Esophagus squamous epithelium (tissue), 5 donors: ENCODE measurements at places on chromosomes 16 and 17. TPM values are rescaled to one million over a fixed set of nuclear protein-coding genes. Genes with fewer than 3 reads are reported as not detected.

Gene FAM83G
- 57.8 TPM for total RNA-seq

Gene ZNF646
- 13.4 TPM for total RNA-seq

Gene CDH8
- total RNA-seq = 1.8 TPM

Gene RSPRY1
- 24.2 TPM for total RNA-seq

Gene KRT33A
- 1.9 TPM for total RNA-seq

Gene RBFOX1
- total RNA-seq = not detected

Gene KRTAP9-8
- total RNA-seq = not detected

Gene SLC35G6
- total RNA-seq = not detected

Gene LGALS9
- total RNA-seq = 20.5 TPM

DNA sequence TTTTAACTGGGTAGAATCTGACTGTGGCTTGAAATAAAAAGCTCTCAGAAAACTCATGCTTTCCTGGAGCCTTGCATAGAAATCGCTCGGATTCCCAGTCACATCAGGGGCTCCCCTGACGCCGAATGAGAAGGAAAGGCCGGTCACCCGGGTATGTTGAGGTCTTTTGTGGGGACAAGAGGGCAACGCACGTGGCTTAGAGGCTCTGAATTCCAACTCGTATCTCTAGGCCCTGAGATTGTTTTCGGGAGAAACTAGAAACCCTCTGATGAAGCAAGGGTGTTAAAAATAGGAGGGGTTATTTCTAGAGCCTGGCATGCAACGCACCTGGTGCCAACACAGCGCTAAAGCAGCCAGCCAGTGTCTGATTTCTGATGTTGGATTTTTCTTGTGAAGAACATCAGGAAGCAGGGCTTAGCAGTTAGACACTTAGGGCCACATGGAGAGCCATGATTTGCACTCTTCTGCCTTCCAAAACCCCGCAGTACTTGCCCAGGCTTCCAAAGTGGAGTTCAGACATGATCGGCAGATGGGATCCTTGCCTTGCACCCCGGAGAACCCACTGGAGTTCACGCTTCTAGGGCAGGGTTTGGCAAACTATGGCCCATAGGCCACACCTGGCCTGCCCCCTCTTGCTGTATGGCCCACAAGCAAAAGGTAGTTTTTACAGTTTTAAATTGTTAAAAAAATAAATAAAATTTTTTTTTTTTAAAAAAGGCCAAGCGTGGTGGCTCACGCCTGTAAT is 12.6 kb downstream of the CACNG1 start:
- no peak for DNase-seq

GRCh38 chr16:50967827-50968612 is 183.1 kb downstream of the SALL1 start:
- no peak for DNase-seq

DNA sequence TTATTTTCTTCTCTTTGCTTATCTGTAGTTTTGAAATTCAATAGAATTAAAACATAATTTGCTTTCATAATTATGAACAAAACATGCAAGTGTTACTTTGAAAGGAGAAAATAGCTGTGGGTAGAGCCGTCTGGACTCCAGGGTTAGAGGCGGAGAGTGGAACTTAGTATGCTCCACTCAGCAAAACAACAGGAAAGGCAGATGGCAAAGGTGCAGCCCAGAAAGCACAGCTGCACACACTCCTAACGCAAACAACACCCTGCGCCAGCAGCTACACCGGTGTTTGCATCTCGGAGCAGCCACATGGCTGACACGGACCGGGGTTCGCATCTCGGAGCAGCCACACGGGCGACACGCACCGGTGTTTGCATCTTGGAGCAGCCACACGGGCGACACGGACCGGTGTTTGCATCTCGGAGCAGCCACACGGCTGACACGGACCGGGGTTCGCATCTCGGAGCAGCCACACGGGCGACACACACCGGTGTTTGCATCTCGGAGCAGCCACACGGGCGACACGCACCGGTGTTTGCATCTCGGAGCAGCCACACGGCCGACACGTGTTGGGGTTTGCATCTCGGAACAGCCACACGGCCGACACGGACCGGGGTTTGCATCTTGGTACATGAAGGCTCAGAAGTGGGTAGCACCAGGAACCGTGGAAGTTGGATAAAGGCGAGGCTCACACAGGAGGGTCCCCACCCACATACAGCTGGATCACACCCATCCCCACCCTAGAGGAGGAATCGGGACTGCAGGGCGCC is 12.2 kb upstream of the CAPN15 start:
- DNase-seq = no peak

DNA sequence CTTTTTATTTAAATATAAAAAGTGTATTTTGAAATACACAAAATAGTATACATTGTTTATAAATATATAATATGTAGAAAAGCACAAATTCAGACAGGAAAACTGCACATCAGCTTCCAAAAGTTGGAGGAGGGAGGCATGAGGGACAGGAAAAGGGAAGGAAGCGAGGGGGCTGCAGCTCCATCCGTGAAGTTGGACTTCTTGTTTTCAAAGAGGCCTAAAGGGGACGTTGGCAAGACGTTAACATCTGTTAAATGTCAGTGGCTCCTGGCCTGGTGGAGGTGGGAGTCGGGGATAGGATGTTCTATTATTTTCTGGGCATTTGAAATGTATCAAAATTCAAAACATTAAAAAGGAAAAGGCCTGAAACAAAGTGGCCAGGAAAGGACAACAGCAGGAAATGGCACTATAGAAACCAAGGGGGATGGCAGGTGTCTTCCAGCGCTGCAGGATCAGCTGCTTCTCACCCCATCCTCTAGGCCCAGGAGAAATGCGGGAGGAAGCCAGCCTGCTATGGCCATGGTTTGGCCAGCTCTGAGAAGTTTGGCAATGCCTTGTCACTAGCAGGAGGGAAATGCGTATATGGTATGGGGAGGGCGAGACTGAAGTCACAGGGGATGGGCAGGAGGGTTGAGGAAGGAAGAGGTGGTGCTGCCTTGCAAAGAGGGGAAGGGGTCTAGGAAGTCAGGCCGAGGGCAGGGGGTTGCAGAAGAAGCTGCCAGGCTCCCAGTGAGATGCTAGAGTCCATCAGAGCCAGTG is 6.4 kb downstream of the CMTM2 start:
- no peak for DNase-seq

DNA sequence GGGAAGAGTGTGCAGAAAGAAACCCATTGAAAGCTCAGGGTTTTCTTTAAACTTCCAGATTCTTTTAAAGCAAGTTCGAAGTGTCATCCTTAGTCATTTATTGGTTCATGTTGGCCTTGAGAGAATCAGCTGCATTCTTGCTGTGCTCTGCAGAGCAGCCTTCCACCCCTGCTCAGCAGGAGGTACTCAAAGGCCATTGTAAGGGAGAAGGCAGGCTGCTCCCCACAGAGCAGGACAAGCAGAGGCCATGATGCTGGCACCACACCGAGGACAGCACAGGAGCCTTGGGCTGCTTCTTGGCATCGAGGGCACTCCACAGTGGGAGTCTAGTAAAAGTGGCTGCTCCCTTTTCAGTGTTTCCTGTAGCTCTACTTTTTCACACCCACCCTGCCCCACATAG is 29.6 kb downstream of the NMT1 start:
- DNase-seq = no peak

GRCh38 chr17:43891851-43892646 is 15.3 kb downstream of the MPP2 start:
- no peak for DNase-seq

GRCh38 chr17:80704381-80704819 is 159.8 kb downstream of the RPTOR start:
- no peak for DNase-seq

DNA sequence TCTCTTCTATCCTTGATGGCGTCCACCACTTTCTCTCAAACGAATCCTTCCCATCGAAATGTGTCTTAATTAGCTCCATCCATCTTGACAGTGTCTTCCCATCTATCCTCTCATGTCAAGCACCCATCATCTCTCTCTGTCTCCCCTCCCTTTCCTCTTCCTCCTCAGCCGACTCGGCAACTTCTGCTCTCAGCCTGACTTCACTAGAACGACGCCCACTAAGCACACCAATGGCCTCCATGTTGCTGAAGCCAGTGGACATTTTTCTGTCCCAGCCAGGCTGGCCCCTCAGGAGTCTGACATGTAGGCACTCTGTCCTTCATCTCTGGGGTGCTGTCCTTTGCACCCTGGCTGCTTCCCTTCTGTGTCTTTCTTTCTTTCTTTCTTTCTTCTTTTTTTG is 2.5 kb upstream of the SPATA20 start:
- no peak for DNase-seq

- no peak for DNase-seq
Observed at GRCh38 chr16:65728652-65729051, 606.8 kb upstream of the CDH11 start.

- DNase-seq = no peak
Observed at GRCh38 chr16:86398622-86399021, 111.7 kb upstream of the FOXF1 start.

- DNase-seq = no peak
Observed at GRCh38 chr17:50687200-50688066, 20.3 kb downstream of the ANKRD40 start.
